Epithelial cell of proximal tubule (primary cell): ENCODE measurements at places on chromosomes 5 and 9. TPM values are rescaled to one million over a fixed set of nuclear protein-coding genes. Genes with fewer than 3 reads are reported as not detected.

- DNase-seq, result no peak
These were observed 51.9 kb upstream of the SNAPC3 start for GRCh38 chr9:15370466-15371447.

The MLANA gene
- not detected in 2 replicates for total RNA-seq

DNA sequence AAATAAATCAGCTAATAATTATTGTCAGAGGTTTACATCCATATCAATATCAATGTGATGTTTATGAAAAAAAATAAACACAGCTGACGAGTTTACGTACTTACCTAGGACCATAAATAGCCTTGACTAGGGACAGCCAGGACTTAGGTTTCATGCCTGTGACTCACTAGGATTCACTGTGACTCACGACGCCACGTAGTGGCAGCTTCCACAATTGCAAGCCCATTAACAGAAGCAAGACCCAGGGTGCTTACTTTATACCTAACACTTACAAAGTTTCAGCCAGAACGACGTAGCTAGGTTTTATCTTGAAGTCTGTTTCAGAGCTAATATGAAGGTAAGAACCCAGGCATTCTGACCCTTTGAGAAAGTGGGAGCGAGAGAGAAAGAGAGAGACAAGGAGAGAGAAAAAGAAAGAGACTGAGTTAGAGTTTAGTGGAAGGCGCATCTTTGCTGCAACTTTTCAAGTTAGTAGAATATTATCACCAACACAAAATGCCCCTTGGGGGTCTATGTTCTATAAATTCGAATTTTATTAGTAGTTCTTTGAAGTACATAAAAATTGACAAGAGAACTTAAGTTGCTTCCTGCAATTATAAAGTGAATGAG, 191.2 kb downstream of the GNA14 start:
- peak; percentile 49 for DNase-seq

GRCh38 chr9:110049699-110050450, 158.1 kb downstream of the C9orf152 start:
- DNase-seq, result no peak

The THBS4 gene
- total RNA-seq, result 0.29 and 1.3 TPM in 2 replicates

GRCh38 chr9:6692433-6692832, 46.9 kb upstream of the GLDC start:
- no peak for DNase-seq

The OR1Q1 gene
- total RNA-seq, result not detected in 2 replicates

- no peak for DNase-seq
These were observed 9.0 kb downstream of the RGS14 start for GRCh38 chr5:177366528-177367322.

DNA sequence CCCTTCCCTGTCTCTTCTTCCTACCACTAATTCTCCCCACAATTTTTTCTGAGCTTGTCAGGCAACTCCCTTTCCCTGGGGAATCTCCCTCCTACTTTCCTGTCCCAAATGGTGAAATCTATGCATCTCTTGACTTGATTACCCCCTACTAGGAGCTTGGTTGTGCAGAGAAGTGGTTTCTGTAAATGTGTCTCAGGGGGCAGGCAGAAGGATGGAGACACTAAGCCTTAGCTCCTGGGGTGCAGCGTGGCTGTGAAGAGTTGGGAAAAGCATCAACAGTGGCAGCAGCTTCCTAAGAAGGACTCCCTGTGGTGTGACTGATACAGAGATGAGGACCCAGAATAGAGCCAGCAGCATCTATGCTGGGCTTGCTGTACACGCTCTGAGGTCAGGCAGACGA, 62.3 kb downstream of the NRG2 start:
- no peak for DNase-seq
